NCI-H187 (cell line): ENCODE measurements at places on chromosomes 4 and X.
A peak's percentile ranks its signal among the peaks of the same experiment; 100 is the strongest.

GRCh38 chr4:5337731-5338130 lies 286.5 kb downstream of the STK32B start:
- no peak for DNase-seq

- no peak for DNase-seq
Measured at GRCh38 chrX:119398587-119398973, 556 bp upstream of the SLC25A43 start.

GRCh38 chr4:123244137-123244536 lies 152.5 kb upstream of the SPRY1 start:
- DNase-seq, result no peak

DNA sequence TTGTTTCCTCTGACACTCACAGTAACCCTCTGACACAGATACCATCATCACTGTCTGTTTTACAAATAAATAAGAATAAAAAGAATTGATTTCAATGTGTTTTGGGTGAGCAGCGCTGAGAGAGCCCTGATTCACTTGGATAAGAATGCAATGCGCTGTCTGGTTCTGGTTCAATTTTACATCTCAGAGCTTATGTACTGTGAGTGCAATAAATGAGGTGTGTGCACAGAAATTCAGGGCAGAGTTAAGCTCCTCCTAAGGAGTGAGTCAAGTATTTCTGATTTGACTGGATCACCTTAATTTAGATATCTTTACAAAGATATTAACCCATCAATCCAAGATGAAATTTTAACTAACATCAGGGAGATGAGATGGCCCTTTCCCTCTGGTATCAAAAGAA lies 11.2 kb downstream of the FAM9C start:
- DNase-seq, result no peak

DNA sequence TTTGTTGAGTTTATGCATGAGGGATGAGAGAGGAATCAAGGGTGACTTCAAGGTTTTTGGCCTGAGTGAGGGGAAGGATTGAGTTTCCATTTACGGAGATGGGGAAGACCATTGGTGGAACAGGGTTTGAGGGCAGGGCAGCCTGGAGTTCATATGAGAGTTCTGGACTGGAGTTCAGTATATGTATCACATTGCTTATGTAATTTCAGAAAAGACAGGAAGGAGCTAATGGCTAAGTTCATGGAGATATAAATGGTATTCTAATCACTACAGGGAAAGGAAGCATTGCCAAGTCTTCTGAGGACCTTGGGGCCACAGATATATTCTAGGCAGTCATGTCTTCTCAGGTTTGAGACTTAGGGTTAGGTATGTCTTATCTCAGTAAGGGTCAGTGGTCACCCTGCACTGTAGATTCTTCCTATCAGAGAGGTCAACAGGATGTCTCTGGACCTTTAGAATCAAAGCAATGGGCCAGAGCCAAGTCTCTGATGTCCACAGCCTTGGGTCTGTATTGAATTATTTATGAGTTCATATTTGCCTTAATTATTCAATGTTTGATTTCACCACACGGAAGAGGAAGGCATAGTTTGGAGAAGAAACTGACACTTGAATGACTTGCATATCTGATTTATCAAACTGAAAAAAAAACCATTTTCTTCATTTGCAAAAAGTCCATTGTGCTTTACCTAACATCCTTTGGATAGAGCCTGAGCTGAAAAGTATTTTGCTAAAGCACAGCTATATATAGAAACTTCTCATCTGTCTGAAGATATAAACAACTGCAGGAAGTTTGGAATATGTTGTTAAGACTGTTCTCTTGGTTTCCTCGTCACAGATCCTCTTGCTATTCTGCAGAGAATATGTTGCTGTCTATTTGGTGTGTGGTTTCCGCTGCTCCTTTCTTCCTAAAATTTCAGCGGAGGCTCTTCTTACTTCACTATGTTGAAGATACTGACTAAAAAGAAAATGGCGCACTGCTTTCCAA lies 139.5 kb downstream of the PDGFRA start:
- DNase-seq, result no peak

DNA sequence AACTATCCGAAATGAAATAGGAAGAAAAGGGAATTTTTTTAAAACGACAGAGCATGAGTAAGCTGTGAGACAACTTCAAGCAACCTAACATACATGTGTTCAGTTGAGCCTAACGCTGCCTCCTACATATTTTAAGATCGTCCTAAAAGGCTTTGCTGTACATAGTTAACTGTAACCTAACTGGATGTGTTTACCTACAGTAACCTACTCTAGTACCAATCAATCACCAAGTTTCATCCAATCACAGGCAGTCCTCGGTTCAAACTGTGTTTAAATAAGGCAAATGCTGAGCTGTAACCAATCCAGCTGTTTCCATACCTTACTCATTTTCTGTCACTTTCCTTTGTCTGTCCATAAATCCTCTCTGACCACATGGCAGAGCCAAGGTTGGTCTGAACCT lies 17.1 kb downstream of the RCHY1 start:
- no peak for DNase-seq

DNA sequence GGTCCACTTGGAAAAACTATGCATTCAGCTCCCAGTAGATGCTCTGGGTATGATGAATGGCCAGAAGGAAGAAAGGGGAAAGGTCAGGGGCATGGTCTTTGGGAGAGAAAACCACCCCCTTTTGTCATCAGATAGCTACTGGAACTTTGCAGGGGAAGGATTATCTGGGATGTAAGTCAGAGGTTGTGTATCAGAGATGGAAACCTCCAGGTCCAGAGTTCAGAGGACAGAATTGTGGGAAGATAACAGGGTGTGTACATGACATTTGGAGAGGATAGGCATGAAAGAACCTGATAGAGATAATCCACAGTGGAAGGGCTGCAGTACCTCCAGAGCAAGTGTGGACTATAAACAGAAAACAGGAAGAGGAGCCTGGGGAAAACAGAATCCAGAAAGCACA lies 262.7 kb downstream of the SPRY1 start:
- no peak for DNase-seq

DNA sequence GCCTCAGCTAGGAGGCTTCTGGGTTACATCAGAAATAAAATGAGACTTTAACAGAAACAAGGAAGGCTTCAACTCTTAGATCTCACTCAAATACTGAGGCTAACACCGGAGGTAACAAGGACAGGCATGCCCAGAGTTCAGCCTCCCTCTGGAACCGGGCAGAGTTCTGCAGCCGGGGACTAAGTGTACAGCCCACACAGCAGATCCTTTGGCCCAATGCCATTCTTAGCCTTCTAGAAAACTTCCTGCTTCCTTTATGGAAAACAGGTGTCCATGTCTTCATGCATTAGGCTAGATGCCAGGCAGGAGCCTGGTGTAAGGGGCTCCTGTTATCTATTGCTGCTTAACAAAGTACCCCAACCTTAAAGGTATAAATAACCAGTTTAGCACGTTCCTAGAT lies 369.7 kb downstream of the BCOR start:
- no peak for DNase-seq

DNA sequence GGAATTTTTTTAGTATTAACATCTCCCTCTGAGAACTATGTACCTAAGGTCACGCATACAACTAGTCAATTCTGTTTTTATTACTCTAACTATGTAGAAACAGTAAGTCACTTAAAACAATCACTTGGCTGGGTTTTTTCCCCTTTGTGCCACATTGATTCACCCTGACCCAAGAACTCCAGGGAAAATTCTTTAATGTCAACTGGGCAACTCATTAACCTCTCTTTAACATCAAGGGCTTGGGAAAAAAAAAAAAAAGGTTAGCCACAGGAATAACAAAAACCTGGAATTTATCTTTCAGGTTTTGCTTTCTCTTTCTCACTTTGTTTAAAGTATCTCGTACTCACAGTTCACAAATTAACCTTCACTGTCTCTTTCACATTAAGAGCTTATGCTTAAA lies 8.1 kb downstream of the RPL9 start:
- DNase-seq, result no peak

GRCh38 chrX:103779141-103779789 lies 2.6 kb downstream of the PLP1 start:
- DNase-seq, result no peak

DNA sequence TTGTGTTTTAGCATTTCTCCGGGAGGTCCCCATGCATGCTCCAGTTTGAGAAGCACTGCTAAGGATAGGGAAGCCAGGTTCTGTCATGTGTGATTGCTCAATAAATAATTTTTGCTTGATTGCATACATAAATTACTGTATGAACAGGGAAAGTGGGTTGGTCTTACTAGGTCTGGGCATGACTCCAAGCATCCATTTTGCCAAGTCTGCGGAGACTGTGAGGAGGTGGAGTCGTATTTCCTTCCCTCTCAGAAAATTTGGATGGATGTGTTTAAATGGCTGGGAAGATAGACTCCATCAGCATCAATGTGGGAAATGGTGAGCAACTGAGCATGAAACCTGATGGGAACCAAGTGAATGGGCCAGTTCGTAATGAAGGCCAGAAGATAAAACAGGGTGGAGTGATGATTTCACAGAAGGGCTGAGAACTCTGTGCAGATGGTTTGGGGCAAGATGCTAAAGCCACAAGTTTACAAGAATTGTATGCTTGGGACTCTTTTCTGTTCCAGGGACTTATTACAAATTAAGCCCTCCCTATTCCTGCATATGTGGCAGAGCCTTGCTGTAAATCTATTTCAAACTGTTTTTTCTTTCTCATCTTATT lies 84.1 kb downstream of the NHS start:
- no peak for DNase-seq

- DNase-seq, result no peak
Measured at GRCh38 chr4:155526452-155527169, 140.0 kb upstream of the GUCY1A1 start.

- DNase-seq, result no peak
Measured at GRCh38 chrX:107272431-107272921, 66.1 kb downstream of the DNAAF6 start.

DNA sequence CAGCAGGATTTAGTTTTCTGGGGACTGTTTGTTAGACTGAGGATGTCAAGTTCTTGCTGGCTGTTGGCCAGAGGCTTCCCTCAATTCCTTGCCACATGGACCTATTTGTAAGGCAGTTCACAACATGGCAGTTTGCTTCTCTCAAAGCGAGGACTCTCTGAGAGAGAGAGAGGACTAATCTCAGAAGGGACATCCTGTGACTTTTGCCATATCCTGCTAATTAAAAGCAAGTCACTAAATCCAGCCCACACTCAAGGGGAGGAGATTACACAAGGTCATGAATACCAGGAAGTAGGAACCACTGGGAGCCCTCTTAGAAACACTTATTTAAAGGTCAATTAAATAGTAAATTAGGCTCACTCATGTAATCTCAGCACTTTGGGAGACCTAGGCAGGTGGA lies 38.2 kb downstream of the PPP1R2C start:
- DNase-seq, result no peak

- DNase-seq, result no peak
Measured at GRCh38 chrX:146278381-146278780, 460.8 kb downstream of the SLITRK2 start.

- DNase-seq, result peak; percentile 54
Measured at GRCh38 chrX:153598541-153599191, at the start of gene CCNQ. Gene CCNQ (minus strand): TSS chrX:153599139. CDS start chrX:153599073, 66 bp downstream.

DNA sequence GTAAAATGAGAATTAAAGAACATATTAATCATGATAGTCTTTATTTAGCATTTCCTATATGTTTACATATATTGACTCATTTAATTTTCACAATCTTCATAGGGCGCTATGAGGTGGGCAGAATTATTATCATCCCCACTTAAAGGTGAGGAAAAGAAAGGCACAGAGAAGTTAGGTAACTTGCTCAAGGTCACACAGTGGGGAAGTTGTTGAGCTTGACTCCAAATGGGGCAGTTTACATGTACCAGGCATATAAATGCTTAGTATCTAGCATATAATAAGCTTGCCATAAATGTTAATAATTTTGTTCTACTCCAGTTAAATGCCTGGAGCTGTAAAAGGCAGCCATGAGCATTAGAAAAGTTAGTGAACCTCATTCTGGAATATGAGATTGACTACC lies 1.5 kb downstream of the CMC4 start:
- no peak for DNase-seq

DNA sequence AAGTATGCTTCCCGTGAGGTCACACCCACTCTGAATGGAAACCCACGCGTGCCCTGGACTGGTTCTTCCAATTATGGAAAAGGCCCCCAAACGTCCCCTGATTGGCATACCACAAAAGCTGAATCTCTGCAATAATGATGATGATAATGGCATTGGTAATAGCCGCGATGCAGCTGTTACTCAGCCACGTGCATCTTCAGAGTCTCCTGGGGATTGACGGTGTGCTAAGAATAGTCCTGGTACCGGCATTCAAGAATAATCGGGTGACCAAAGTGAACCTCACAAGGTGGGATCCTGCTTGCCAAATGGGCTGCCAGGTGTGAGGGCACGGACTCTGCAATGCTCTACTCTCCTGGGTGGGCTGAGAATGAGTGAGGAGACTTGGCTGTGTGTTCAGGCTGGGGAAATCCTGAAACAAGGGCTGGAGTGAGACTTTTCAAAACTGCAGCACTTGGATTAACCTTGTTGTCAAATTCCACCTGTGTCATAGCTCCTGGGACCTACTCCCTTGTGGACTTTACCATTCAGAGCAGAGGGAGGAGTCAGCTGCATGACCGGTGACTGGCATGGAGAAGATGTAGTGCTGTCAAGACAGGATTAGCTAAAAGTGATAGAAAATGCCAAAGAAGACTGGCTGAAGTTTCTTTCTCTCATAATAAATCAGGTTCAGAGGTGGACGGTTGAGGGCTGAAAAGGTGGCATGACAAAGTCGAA lies 615.4 kb downstream of the MID1IP1 start:
- no peak for DNase-seq

GRCh38 chr4:89563431-89563830 lies 255.8 kb upstream of the GPRIN3 start:
- no peak for DNase-seq

- no peak for DNase-seq
Measured at GRCh38 chr4:94442251-94442650, 9.5 kb upstream of the PDLIM5 start.

GRCh38 chr4:6044276-6044675 lies 26.0 kb upstream of the C4orf50 start:
- DNase-seq, result no peak
